Transverse colon (tissue), 4 donors: ENCODE measurements at places on chromosomes 6 and 20.

- no peak for DNase-seq
Observed at GRCh38 chr20:21185849-21186248, 60.0 kb downstream of the KIZ start.

- DNase-seq = no peak
Observed at GRCh38 chr6:138346302-138347195, 31.2 kb upstream of the SMIM28 start.

- DNase-seq = no peak
Observed at GRCh38 chr6:4567141-4567540, 209.1 kb upstream of the CDYL start.

- no peak for DNase-seq
Observed at GRCh38 chr6:80469977-80470376, 363.5 kb downstream of the BCKDHB start.
